Stimulated activated CD8-positive, alpha-beta memory T cell treated with anti-CD3 and anti-CD28 coated beads, Interleukin-7, amount 100 ng/mL, for 48 hours (primary cell): ENCODE measurements at places on chromosomes 16 and 17.

DNA sequence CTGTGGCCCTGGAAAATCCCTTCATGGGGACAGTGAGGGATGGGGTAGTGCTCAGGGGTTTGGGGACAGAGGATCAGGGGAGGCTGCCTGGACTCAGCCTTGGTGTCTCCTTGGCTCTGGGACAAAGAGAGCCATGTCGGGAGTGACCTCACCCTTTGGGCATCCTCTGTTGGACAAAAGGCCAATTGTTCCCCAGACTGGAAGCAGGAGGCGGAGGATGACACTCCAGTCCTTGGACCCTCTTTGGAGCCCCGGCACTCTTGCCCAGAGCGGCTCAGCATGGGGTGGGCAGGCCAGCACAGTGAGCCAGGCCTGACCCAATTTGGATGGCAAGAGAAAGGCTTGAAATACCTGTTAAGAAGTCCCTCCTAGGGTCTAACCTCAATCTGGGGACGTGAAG is 39.4 kb upstream of the PHB1 start:
- DNase-seq, result no peak

- no peak for DNase-seq
These were observed 20.6 kb upstream of the B4GALNT2 start for GRCh38 chr17:49111934-49112333.

DNA sequence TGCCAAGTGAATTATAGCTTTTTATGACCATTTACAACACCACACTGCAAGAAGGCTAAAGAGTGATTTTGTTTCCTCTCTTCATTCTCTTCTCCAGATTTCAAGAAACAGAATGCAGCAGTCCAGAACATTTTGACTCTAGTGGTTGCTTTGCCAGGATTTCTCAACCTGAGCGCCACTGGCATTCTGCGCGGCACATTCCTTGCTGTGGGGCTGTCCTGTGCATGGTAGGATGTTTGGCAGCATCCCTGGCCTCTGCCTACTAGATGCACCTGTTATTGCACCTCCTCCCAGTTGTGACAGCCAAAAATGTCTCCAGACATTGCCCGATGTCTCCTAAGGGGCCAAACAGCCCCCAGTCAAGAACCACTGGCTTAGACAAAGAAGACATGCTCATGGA is 25.7 kb upstream of the SLC39A11 start:
- DNase-seq, result no peak

DNA sequence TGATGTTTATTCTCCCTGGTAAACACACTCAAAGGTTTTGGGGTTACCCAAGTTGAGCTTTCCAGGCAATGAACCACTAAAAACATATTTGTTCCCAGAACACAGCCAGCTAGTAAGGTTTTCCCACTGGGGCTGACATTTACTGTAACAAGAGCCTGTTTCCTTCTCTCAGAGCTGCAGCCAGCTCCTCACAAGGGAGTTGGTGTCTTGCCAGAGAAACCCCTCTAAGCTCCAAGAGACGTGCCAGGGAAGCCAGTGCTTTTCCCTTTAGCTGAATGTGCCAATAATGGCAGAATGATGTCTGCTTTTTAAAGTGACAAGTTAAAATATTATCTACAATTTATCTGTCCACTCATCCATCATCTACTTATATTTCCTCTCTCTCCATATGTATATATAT is 170.8 kb upstream of the RBFOX1 start:
- no peak for DNase-seq

- no peak for DNase-seq
These were observed at the start of gene ULK2 for GRCh38 chr17:19867329-19868078. Gene ULK2 (minus strand): TSS chr17:19867936. CDS start chr17:19867417, 519 bp downstream.

- DNase-seq, result no peak
These were observed 19.8 kb downstream of the PLXDC1 start for GRCh38 chr17:39131616-39132015.

DNA sequence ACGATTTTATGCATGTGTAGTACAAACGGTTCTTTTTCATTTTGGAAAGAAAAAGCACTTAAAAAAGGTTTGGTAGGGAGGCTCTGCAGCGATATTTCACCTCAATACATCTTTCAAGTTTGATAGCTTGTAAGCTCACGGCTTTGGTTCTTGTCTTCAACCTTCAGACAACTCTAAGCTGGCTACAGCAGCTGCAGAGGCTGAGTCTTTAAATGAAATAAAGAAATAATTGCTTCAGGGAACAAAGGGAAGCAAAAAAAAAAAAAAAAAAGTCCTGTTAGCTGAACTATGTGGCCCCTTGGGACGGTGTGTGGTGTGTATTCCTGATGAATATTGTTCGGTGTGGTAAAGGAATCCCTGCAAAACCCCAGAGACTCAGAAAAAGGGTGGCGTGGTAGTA is 265.1 kb downstream of the NTN1 start:
- DNase-seq, result no peak

DNA sequence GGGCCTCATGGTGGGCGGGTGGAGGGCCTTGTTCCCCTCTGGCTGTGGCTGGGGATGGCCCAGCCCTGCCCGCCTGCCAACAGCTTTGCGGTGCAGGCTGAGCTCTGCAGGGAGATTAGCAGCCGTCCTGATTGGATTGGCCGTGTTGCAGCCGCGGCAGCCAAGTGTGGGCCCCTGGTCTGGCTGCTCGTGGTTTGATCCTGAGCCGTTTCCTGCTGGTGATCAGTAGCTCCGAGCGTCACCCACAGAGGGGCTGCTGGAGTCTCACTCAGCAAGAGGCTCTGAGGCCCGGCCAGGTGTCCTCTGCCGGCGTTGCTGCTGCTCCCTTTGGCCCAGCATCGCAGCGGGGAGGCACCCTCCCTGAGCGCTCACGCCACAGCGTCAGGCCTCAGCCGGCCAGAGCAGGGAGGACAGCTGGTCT is 32.5 kb downstream of the BAIAP2 start:
- no peak for DNase-seq
